ENCODE measurements at places on chromosomes 3 and 15. TPM values are rescaled to one million over a fixed set of nuclear protein-coding genes. Genes with fewer than 3 reads are reported as not detected.

GRCh38 chr3:114855839-114856238 is 291.2 kb downstream of the ZBTB20 start:
- DNase-seq: no peak

DNA sequence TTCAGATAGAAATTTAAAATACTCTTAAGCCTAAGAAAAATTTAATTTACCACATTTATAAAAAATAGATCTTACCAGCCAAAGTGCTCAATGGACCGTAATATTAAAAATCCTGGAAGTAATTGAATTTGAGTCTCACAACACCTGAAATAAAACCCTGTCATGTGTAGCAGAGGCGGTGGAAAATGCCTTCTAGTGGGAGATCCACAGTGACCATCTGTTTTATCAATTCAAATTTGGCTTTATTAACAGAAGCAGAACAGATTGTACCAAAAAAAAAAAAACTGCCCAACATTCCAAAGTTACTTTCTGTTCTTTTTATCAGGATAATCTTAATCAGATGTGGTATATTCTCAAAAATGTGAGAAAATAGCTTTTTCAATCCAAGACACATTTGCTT is 71.7 kb downstream of the DMXL2 start:
- no peak for DNase-seq

DNA sequence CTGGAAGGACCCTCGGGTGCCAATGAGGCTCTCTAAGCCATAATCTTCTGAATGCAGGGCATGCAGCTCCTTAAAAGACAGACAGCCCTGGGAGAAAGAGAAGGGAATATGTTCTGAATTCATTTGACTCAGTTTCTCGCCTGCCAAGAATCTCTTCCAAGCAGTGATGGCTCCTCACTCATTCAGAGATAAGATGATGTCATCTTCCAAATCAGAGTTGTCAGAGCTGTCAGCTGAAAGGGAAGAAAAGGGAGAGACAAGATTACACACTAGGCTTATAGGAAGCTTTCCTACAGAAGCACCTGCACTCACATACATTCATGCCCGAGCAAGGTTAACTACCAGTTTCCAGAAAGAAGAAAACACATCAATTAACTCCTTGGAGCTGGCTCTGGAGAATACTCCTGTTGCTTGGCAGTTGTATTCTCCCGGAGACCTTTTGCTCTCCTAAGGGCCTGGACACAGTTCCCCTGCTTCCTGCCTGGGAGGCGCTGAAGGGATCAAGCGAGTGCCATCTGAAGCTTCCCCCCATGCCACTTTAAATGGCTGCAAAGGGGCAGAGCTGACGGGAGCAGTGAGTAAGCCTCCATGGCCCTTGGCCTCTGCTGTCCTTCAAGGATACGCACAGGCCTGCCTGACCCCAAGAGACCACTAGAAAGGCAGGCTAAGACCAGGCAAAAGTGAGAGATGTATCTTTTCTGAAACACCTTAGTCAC is 7.7 kb downstream of the RBM15B start:
- no peak for DNase-seq

DNA sequence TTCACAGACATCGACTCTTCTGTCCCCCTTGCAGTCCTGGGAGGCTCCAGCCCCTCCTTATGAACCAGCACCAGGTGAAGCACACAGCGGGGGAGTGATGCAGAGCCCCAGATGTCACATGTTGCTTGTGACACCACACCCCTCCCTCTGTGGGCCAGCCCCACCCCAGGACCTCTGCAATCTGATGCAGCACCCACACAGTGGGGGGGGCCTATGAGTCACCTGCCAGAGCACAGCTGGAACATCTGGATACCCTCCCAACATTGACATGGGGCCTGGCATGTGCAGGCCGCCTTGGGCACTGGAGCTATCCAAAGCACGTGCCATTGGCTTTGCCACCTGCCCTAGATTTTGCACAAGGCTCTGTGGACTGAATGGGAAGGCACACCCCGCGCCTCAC is 70.5 kb downstream of the FEM1B start:
- no peak for DNase-seq

DNA sequence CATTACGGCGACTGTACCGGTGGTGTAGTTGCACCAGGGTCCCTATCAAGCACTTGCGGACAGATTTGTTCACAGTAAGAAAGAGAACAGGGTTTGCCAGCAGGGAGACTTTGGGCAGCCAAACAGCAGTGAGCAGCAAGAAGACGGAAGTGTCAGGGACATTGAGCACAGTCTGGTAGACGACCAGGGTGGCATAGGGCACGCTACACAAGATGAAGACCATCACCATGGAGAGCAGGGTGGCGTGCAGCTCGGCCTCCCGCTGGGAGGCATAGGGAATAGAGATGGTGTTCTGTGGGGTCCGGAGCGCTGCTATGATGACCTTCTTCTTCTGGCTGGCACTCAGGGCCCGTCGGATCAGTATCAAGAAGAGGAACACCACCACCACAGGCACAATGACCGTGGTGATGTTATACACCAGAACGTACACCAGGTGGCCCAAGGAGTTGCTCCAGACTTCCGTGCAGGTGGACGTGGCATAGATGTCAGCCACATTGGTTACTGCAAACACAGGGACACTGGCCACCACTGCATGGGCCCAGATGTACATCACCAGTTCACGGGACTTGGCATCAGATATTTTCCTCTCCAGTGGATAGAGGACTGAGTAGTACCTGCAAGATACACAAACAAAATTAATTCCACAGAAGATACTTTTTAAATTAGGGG is 19.1 kb upstream of the FSIP1 start:
- DNase-seq: no peak

DNA sequence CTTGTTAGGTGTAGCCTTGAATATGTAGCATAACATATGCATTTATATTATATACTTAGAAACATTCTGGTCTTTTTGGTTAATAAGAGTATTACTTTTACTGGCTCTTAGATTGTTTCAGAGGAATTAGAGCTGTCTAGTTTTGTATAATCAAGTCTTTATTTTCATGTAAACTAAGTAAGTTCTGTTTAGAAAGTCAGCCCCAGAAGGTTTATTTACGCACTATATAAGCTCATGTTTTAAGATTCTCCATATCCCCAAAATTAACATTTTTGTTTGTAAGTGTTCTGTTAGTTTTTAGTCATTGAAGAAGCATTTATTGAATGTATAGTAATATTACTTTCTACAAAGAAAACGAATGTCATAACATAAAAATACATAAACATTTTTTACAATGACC is 158.1 kb downstream of the HCN4 start:
- DNase-seq: no peak

DNA sequence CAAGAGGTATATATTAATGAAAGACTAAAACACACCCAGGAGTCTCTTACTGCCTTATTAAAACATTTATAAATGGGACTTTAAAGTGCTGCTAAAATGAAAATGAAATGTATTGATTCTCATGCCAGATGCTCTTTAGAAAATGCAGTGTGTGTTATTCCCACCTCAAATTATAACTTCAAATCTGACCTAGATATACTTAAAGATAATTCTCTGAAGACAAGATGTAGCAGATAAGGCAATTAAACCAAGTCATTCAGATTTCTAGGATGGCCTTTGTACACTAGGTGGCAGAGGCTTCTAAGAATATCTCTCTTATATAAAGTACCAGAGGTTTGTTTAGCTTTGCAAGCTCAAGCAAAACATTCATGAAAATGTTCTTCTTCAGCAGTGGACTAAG is 26.9 kb upstream of the GOLGA8B start:
- DNase-seq: no peak

- DNase-seq: no peak
These were observed 16.9 kb upstream of the CLDN1 start for GRCh38 chr3:190339130-190339529.

- DNase-seq: no peak
These were observed 1.5 kb downstream of the FSTL1 start for GRCh38 chr3:120449251-120449650.

GRCh38 chr15:39448409-39448808 is 132.5 kb upstream of the THBS1 start:
- no peak for DNase-seq

ARGFX gene
- not detected for polyA plus RNA-seq

HACD2 gene
- polyA plus RNA-seq: 35.5 TPM

C3orf33 gene
- 8.5 TPM for polyA plus RNA-seq

SNURF gene
- 51.7 TPM for polyA plus RNA-seq

ATP8B4 gene
- polyA plus RNA-seq: 2.4 TPM

FLNB gene
- 103 TPM for polyA plus RNA-seq
